Sigmoid colon (tissue), 7 donors: ENCODE measurements at places on chromosomes 2 and 18. TPM values are rescaled to one million over a fixed set of nuclear protein-coding genes. Genes with fewer than 3 reads are reported as not detected.

The CYS1 gene
- polyA plus RNA-seq, result 1.8 TPM

The EMILIN1 gene
- polyA plus RNA-seq, result 5.3 TPM

The SEMA4F gene
- 0.69 TPM for polyA plus RNA-seq

The SPC25 gene
- polyA plus RNA-seq, result 2.4 TPM

The LHCGR gene
- not detected for polyA plus RNA-seq

The FIGN gene
- under 0.01 TPM for polyA plus RNA-seq

The IFIH1 gene
- polyA plus RNA-seq, result 16.0 TPM

DNA sequence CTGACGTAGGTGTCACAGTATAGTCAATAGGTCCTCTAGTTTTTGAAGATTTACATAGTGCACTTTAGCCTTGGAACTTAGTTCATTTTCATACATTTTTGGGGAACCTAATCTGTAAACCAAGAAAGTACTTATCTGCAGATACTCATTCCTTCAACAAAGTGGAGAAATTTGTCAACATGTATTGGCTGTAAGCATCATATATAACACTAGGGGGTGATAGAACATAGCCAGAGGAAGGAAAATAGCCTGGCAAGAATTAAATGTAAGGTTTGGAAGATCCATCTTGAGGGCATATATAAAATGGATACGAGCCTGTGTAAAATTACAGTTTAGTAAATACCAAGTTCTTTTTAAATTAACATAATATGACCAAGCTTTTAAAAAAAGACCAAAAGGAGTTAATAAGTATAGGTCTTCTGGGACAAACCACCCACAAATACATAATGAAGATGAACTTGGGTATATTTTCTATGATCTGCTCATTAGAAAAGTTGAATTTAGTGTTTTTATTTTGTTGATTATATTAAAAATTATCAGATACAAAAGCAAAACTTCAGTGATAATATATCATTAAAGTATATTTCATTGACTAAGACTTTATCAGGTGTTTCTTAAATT is 18.2 kb downstream of the RPL37A start:
- DNase-seq, result no peak
- no peaks in the 10 kb centered on the region for H3K4me1 ChIP-seq
- H3K4me3 ChIP-seq, result no peak overlapping the region
- no peaks in the 10 kb centered on the region for H3K36me3 ChIP-seq
- no peak overlapping the region for H3K27ac ChIP-seq
- no peaks in the 10 kb centered on the region for H3K27me3 ChIP-seq

DNA sequence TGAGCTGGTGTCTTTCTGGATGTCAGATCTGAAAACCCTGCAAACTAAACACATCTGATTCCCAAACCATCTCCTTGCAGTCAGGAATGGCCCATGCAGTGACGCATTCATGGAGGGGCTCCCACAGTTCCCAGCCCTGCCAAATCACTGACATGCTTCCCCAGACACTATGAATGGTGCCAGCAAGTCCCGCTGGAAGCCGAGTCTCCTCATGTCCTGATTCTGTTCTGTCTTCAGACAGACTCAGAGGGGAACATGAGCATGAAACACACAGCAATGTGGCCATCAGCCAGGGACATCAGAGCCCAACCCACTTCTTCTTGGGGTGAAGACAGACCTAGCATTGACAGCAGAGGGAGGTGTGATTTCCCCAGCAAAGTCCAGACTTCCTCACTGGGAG is 83.7 kb downstream of the TTC32 start:
- no peak overlapping the region for H3K4me3 ChIP-seq
- H3K4me1 ChIP-seq, result peaks cover 4% of the 10 kb centered on the region
- no peak overlapping the region for H3K27ac ChIP-seq
- H3K36me3 ChIP-seq, result no peaks in the 10 kb centered on the region
- DNase-seq, result no peak
- H3K27me3 ChIP-seq, result no peaks in the 10 kb centered on the region

DNA sequence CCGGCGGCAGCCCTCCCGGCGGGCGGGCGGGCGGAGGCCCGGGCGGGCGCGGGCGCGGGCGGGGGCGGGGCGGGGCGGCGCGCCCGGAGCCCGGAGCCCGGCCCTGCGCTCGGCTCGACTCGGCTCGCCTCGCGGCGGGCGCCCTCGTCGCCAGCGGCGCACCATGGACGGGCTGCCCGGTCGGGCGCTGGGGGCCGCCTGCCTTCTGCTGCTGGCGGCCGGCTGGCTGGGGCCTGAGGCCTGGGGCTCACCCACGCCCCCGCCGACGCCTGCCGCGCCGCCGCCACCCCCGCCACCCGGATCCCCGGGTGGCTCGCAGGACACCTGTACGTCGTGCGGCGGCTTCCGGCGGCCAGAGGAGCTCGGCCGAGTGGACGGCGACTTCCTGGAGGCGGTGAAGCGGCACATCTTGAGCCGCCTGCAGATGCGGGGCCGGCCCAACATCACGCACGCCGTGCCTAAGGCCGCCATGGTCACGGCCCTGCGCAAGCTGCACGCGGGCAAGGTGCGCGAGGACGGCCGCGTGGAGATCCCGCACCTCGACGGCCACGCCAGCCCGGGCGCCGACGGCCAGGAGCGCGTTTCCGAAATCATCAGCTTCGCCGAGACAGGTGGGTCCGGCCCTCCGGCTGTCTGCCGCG is at the start of gene INHBB:
INHBB (plus strand) TSS at position 111 of the 641 bp plus-strand sequence; CDS start at position 164, 53 bp downstream.
- H3K27ac ChIP-seq, result no peak within 1 kb of the TSS
- no peaks in the 10 kb centered on the region for H3K36me3 ChIP-seq
- H3K4me1 ChIP-seq, result no peaks in the 10 kb centered on the region
- peak within 1 kb of the TSS; percentile 45 for H3K4me3 ChIP-seq

GRCh38 chr2:39107724-39108273 is 13.1 kb downstream of the SOS1 start:
- H3K27me3 ChIP-seq, result no peaks in the 10 kb centered on the region
- no peak for DNase-seq
- no peak overlapping the region for H3K27ac ChIP-seq
- H3K4me3 ChIP-seq, result no peak overlapping the region

DNA sequence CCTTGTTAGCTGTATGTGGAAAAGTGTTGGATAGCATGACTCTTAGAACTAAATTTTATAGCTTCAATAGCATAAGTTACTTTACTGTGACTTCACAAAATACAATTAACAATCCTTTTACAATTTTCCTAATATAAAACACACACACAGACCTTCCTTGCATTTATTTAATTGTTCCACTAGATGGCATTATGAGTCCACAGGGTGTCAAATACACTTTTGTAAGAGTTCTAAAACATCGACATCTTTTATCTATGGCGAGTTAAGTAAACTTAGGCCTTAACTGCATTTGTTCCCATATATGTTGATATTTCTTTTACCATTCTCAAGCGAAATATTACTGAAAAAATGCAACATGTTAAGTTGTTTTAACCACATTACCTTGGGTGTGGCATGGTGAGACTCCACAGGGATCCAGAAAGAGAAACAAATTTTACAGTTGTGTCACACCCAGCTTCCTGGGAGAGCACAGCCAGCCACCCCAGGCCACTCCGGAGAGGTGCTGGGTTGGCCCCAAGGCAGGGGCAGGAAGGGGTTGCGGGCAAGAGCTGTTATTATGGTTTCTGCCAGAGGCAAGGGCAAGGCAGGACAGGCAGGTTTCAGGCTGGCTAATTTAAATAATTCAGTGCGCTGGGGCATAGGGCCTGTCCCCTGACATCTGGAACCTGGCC is 312.4 kb upstream of the MC4R start:
- H3K4me1 ChIP-seq, result no peaks in the 10 kb centered on the region
- H3K4me3 ChIP-seq, result no peak overlapping the region
- DNase-seq, result no peak
- H3K27ac ChIP-seq, result no peak overlapping the region
- H3K27me3 ChIP-seq, result peaks cover 3% of the 10 kb centered on the region

- no peak overlapping the region for H3K27ac ChIP-seq
- H3K27me3 ChIP-seq, result no peaks in the 10 kb centered on the region
- H3K4me3 ChIP-seq, result no peak overlapping the region
Observed at GRCh38 chr18:1840878-1841277, 730.4 kb downstream of the METTL4 start.

- no peaks in the 10 kb centered on the region for H3K36me3 ChIP-seq
- H3K4me3 ChIP-seq, result no peak overlapping the region
- H3K27me3 ChIP-seq, result no peaks in the 10 kb centered on the region
- no peak overlapping the region for H3K27ac ChIP-seq
Observed at GRCh38 chr18:44341759-44342158, 338.9 kb upstream of the SETBP1 start.

- no peak within 1 kb of the TSS for H3K27ac ChIP-seq
- H3K4me1 ChIP-seq, result peaks cover 42% of the 10 kb centered on the region
- H3K4me3 ChIP-seq, result peak within 1 kb of the TSS; percentile 43
Observed at GRCh38 chr2:161415987-161416707, at the start of gene TBR1. TSS of gene TBR1 (plus strand) at chr2:161416297. CDS start at chr2:161416411, 114 bp downstream.

- H3K27me3 ChIP-seq, result no peaks in the 10 kb centered on the region
- H3K4me3 ChIP-seq, result no peak overlapping the region
- H3K27ac ChIP-seq, result peak overlapping the region; percentile 65
- H3K4me1 ChIP-seq, result peaks cover 7% of the 10 kb centered on the region
- DNase-seq, result no peak
- no peaks in the 10 kb centered on the region for H3K36me3 ChIP-seq
Observed at GRCh38 chr2:88599527-88599926, 27.7 kb downstream of the EIF2AK3 start.

GRCh38 chr2:88751768-88752167 is 60.3 kb downstream of the RPIA start:
- peaks cover 23% of the 10 kb centered on the region for H3K36me3 ChIP-seq
- no peak overlapping the region for H3K4me3 ChIP-seq
- no peak for DNase-seq
- no peak overlapping the region for H3K27ac ChIP-seq

DNA sequence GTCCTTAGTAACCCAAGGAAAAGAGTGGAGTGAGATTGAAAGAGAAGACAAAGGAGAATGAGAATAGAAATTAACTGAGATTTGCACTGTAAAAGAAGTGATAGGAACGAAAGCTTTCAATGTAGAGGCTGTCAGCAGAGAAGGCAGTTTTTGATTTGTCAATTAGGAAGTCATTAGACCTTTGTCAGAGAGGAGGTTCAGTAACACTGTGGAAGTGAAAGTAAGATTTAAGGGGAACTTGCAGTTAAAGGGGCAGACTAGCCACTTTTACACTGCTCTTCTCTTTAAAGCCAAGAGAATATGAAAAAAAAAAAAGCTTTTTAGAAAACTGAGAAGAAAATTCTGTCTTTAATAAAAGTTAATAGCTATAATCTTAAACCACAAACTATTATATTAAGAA is 11.5 kb upstream of the KYNU start:
- no peaks in the 10 kb centered on the region for H3K4me1 ChIP-seq
- no peaks in the 10 kb centered on the region for H3K36me3 ChIP-seq
- no peak for DNase-seq
- no peak overlapping the region for H3K4me3 ChIP-seq
- no peaks in the 10 kb centered on the region for H3K27me3 ChIP-seq

GRCh38 chr2:220043990-220044335 is 416.5 kb downstream of the SLC4A3 start:
- H3K27ac ChIP-seq, result no peak overlapping the region
- no peaks in the 10 kb centered on the region for H3K36me3 ChIP-seq
- H3K4me3 ChIP-seq, result no peak overlapping the region
- DNase-seq, result no peak
